NCI-H1092 (cell line): ENCODE measurements at places on chromosomes 4 and X.

DNA sequence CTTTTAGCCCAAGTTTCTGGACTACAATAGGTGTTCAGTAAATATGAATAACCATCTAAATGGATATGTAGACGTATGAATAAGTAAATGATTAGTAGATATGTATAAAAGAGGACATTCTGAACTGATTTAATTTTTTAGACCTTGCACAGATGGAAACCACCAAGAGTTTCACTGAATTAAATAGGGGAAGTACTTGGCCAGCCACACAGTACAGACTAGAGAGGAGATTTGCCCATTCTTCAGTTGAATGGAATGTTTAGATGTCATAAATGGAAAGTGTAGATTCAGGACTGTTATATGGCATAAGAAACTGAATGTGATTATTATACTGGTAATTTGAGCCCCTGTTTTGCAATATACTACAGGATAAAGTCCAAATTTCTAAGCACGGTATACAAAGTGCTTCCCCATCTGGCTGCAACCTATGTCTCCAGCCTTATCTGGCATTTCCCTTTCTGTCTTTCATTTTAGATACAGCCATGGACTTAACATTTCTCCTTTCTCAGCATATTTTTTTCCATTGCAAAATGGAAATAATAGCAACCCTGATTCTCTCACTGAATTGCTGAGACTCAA lies 137.8 kb upstream of the HS3ST1 start:
- no peak for DNase-seq

GRCh38 chr4:169158046-169158445 lies 112.7 kb downstream of the SH3RF1 start:
- DNase-seq: no peak

DNA sequence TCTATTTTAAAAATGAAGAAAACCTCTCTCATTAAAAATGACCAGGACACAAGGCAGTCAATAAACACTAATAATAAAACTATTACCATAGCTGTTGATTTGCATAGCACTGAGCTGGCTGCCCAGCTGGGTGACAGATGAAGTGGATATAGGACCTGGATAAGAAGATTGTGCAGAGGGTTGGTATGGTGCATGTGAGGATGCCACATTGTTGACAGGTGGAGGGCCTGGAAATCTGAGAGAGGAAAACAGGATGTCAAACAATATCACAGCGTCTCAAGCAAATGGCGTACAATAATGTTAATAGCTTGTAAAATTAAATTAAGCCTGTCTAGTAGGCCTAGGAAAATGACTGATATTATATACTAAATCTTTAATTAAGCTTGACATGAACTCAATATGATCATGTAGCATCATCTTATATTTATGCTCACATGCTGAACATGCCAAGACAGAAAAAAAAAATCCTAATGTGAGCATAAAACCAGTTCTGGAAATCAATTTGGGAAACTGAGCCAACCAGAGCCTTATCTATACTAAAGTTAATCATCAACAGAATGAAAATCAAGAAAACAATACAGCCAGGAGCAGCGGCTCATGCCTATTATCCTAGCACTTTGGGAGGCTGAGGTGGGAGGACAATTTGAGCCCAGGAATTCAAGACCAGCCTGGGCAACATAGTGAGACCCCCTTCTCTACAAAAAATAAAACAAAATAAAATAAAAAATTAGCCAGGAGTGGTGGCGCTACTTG lies 18.6 kb downstream of the SEC24D start:
- DNase-seq: no peak

GRCh38 chr4:142690406-142691163 lies 155.5 kb downstream of the INPP4B start:
- no peak for DNase-seq

DNA sequence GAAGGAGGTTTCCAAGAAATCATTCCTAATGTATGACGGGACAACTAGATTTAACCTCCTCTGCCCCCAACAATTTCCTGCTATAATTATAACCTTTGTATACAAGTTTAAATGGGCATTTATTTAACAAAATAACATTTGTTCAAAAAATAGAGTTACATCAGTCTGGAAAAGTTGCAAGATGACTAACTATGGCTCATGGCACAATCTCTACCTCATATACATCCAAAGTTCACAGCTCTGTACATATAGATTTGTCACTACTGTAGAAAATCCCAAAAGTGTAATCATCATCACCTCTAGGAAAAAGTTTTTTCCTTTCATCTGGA lies 3.8 kb upstream of the RPS6KA3 start:
- DNase-seq: no peak

DNA sequence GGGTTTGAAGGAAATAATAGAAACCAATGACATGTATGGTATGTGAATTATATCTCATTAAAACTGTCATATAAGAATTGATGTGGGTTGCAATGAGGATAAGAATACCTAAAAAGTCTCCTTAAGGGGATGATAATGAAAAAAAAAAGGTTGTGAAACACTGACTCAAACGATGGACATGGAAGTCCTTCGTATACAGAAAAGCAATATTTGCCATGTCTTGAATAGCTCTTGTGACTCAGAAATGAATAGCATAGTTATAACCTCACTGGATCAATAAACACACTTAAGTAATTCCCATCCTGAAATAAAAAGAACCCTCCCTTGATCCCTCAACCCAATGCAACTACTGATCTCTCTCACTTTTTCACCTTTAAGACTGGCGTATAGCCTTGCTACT lies 89.7 kb downstream of the OPHN1 start:
- no peak for DNase-seq

GRCh38 chr4:6308899-6309643 lies 39.4 kb downstream of the WFS1 start:
- peak; percentile 54 for DNase-seq

DNA sequence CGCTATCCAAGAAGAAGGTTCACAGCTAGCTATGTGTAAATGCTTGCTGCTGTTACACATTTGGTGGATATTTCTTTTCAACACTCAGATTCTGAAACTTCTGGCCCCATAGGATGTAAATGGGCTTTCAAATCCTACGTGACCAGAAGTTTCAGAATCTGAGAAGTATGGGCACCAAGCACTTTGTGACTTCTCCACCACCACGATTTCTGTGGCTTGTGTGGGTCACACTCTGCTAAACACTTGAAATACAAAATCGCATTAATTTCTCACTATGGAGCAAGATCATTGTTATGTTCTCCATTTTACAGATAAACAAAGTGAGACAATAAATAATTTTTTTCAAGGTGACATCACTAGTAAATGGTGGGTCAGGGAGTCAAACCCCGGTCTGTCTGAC lies 259.4 kb upstream of the JADE1 start:
- DNase-seq: no peak

GRCh38 chr4:176011529-176011928 lies 54.1 kb upstream of the WDR17 start:
- no peak for DNase-seq

DNA sequence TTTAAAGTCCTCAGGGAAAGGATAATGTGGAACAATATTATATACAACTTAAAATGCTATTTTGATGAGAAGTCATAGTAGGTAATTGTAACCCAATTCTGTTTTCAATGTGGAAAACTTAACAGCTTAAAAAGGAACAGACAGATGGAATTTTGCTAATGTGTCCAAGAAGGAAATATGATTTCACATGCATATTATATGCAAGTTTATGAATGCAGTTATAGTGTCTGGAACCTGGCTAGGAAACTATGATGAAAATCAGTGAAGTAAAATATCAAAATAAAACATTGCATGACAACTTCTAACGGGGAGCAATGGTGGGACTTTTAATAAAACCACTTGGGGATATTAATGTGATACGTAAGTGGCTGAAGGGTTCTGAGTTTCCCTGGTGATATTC lies 152.6 kb upstream of the HAND2 start:
- no peak for DNase-seq

- no peak for DNase-seq
Observed at GRCh38 chr4:56786955-56787354, 34.5 kb downstream of the SPINK2 start.

DNA sequence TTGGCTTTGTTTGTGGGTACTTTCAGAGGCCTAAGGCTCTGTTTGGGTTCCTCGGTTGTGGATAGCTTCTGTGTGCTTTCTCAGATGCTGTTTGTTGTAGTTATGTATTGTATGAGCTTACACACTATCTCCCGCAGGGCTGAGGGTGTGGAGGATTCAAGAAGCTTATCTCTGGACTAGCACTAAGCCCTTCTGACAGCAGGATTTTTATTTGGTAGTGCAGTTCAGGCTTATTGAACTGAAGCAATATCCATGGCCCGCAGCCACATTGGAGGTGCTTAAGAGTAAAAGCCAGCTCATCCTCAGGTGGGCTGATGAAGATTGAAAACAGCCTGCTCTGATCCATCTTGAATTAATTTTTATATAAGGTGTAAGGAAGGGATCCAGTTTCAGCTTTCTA lies 128.2 kb downstream of the RASGEF1B start:
- no peak for DNase-seq

DNA sequence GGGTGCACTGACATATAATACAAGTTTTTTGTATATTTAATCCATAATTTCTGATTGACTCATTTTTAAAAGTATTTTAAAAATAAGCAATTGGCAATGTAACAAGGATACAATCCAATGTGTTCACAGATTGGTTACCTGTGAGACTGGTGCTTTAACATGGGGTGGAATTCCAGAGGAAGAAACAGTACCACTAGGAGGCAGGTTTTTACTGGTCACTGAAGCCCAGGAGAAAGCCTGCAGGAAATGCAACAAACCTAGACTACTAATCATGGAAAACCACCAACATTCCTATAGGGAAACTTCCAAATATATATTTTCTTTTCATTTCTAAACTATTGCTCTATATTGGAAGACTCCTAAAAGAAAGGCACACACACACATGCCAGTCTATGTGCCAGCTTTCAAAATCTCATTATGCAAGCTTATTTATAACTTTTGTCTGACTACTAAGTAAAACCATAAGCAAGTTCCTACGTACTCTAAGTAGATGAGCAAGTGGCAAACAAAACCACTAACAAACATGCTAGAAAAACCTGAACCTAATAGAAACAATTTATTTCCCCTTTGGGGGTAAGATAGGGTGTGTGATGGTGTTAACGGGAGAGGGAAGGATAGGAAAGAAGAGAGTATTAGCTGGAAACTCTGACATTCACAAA lies 19.2 kb downstream of the G3BP2 start:
- DNase-seq: no peak

GRCh38 chrX:129678614-129679195 lies 23.9 kb upstream of the APLN start:
- DNase-seq: peak; percentile 47

- no peak for DNase-seq
Observed at GRCh38 chr4:122508083-122508482, 51.6 kb upstream of the IL2 start.

- DNase-seq: no peak
Observed at GRCh38 chr4:177171588-177171987, 138.1 kb upstream of the NEIL3 start.

DNA sequence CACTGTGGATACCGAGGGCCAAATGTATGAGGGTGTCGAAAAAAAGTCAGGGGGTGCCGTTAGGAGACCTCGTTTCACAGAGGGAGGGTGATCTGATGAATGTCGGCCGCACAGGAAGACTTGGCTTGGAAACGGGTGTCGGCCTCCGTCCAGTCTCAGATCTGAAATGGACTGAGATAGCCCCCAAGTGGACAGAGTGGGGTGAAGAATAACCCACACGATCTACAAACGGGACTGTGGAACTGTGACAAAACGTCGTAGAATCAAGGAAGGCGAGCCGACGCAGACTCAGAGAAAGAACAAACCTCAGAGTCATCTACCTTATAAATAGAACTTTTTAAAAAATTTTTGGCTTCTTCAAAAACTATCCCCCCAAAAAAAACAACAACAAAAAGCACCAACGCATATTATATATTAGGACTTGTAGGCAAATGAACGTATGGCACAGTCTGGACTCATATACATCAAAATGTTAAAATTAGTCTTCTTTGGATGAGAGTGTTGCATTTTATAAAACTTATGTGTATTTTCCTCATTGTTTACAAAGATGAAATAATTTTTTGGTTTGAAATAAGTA lies 63.8 kb upstream of the IRF2 start:
- DNase-seq: peak; percentile 85

DNA sequence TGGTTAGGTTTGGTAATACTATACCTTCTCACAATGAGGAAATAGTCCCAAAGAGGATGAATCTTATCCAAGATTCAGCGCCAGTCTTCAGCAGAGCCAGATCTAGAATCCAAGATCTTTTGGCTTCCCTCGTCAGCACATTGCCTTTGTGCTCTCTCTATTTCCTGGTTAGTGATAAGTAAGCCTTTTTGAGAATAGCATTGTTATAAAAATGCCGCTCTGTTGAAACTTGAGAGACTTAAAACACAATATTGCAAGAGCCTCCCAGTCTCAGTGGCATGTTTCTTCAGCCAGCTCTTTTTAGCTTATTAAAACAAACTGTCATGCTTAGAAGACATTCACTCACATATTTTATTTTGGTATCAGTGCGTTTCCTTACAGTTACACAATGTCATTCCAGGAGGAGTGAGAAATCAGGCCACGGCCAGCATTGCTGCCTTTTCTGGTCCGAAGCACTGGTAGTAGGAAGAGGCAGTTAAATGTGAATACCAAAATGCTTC lies 141.4 kb downstream of the KLHL8 start:
- no peak for DNase-seq

DNA sequence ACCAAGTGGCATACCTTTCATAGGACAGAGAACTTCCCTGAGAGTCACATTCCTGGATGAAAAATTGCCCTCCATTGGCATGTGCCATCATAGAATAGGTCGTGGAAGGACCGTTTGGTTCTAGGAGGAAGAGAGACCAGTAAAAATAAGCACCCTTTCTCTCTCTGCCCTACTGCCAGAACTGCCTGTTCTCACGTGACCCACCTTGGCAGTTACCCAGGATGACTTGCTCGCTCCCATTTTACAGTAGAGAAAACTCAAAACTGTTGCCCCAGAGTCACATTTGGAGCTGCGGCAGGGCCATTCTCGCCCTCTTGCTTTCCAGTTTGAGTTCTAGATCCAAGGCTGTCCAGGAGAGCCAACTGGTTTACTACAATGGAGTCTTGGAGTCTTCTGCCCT lies 1.1 kb upstream of the NLGN3 start:
- no peak for DNase-seq

DNA sequence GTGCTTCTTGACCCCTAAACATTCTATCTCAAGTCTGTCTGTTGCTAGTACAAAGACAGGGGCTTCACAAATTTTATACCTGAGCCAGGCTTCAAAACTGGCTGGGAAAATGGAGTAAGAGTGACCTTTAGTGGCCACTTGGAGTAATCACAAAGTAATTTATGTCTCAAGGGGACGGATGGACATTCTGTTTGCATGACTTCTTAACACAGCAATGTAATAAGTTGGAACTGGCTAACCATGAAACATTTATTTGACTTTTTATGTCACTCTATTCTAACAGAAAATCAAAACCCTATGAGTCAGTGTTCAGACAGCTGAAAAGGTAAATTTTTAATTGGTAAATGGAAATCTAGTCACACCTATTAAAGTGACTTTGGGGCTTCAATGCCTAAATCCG lies 600.6 kb downstream of the ANKRD50 start:
- DNase-seq: peak; percentile 43

- DNase-seq: peak; percentile 13
Observed at GRCh38 chr4:184648313-184649025, 778 bp downstream of the CASP3 start.

- peak; percentile 24 for DNase-seq
Observed at GRCh38 chr4:112704991-112705845, 68.3 kb downstream of the LARP7 start.

- no peak for DNase-seq
Observed at GRCh38 chr4:7973545-7973981, 33.9 kb upstream of the AFAP1 start.

- DNase-seq: peak; percentile 81
Observed at GRCh38 chrX:154417157-154417556, 5.8 kb downstream of the TAFAZZIN start.

GRCh38 chr4:64479338-64479737 lies 70.1 kb upstream of the TECRL start:
- DNase-seq: no peak

- no peak for DNase-seq
Observed at GRCh38 chr4:100288161-100288560, 97.9 kb upstream of the DDIT4L start.
